Type B pancreatic cell (in vitro differentiated cells): ENCODE measurements at places on chromosomes 2 and 18. TPM values are rescaled to one million over a fixed set of nuclear protein-coding genes. Genes with fewer than 3 reads are reported as not detected.

Gene DGUOK
- 59.3 and 73.4 TPM in 2 replicates for total RNA-seq

Gene CRYBA2
- 77.3 and 179 TPM in 2 replicates for total RNA-seq

DNA sequence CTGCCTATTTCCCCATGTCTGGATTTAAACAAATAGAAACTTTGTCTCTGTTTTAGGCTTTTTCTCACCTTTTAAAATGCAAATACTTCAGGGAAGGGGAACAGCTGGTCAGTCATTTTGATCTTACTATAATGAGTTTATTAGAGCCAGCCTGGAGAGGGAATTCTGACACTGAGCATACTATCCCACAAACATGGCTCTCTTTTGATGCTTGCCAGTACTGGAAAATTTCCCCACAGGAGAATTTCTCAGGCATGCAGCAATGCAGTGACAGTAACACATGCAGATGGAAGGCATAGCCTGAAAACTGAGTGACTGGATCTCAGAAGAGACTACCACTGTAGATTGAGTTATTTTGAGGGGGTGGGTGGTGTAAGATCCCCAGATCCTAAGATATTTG lies 974.3 kb upstream of the CELF4 start:
- no peak for DNase-seq

DNA sequence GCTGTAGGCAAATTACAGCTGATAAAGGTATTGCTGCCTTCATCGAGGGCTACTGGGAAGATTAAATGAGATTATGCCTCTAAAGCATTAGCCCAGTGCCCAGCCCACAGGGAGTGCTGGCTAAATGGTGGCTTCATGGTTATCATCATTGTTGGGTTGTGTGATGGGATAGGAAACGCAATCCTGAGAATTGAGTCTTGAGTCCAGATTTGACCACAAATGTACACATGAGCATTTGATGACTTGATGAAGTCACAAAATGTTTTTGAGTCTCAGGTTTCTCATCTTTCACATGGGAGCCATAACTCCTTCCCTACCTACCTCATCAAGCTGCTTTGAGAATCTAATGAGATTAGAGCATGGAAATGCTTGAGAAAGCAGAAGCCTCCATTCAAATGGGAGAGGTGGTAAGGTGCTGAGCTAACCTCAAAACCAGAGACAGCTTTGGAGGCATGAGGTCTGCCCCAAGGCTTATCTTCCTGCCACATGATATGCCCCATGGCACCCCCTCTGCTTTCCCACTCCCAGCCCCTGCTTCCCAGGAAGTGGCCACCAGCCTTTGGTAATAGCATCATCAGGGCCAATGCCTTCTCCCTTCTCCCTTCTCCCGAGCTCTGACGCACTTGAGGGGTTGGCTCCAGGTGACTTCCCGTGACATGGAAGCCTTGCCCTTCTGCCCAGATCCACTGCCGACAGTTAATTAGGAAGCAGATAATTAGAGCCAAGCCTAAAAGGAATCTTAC lies 149.4 kb upstream of the EPAS1 start:
- DNase-seq, result no peak

- DNase-seq, result no peak
These were observed 185.9 kb upstream of the CCDC150 start for GRCh38 chr2:196453613-196454047.

DNA sequence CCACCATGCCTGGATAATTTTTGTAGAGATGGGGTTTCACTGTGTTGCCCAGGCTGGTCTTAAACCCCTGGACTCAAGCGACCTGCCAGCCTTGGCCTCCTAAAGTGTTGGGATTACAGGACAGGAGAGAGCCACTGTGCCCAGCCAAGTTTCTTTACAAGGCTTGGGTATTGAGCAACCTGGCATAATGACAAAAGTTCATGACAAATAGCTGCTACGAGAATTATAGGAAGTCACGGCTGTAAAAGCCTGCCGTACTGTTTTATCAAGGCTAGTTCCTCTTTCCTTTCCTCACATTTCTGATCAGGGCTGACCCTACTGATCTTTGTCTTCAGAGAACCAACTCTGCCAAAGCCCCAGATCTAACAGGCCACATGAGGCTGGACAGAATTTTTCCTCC lies 490.4 kb upstream of the SPRED2 start:
- no peak for DNase-seq

GRCh38 chr2:27796791-27797765 lies 25.6 kb downstream of the MRPL33 start:
- no peak for DNase-seq

DNA sequence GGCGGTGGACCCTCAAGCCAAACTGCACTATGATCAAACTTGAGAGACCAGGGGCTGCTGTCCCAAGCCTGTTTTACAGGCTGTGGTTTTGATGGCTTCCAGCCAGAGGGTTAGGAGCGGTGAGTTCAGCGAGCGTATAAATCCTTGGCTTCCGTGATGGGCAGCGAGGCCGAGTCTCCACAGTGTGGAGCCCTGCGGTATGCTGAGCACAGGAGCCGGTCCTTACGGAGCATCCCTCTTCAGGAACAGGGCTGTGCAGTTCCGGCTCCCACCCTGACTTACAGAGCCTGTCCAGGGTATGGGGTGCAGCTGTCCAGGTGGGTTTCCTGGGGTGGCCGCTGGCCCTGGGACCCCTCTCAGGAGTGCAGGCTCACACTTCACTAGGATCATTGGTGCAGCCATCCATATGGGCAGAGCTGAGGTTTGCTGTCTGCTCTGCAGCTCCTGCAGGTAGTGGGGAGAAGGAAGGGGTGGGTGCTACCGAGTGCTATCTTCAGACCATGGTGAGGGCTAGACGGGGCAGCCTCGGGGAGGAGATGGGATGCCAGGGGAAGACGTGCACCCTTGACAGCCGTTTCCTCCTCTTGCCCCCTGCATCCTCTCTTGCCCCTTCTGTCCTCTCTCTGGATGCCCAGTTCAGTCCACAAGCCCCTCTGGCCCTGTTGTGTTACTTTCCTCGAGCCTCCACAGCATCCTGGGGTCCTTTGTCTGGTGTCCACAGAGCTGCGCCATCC lies 104.3 kb downstream of the FAM210A start:
- no peak for DNase-seq

DNA sequence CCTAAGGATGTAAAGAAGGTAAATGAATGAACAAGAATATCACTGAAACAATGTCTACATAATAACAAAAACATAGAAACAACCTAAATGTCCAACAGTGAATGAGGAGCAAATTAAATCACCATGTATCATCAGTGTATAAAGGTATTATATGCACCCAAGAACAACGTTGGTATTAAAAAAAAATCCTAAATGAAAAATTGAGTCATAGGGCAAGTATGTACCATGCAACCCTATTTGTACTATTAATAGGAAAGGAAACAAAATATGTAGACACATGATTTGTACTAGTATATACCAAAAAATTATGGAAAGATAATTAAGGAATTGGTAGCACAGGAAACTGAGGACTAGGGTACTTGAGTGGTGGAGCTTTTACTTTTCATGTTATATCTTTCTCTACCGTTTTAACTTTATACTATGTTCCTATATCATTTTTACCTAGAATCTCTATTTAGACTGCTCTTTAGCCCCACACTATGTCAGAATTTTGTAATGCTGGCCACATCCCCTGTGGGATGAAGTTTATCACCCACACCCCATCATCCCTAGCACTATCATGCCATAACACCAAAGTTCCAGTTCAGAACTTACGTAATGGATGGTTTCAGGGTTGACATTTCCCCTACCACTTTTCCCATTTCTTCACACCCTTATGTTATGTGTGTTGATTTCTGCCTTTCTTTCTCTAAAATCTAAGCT lies 25.6 kb downstream of the IKZF2 start:
- no peak for DNase-seq

DNA sequence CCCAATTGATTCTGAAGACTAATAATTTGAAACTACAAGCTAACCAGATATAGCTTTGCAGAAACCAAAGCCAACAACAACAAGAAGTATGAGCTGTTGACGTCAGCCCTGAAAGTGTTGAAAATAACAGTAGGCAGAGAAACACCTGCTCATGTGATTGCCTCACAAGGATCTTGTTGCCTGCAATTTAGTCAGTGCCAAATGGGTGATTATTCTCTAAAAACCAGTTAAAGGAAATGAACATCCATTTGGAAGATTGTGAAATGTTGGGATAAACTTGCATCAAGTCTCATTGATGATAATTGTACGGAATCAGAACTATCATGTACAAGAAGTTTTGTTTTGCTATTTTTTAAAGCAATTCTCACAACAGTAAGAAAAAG lies 2.8 kb downstream of the CYTIP start:
- no peak for DNase-seq

GRCh38 chr2:16359961-16360360 lies 305.7 kb downstream of the CYRIA start:
- DNase-seq, result no peak

DNA sequence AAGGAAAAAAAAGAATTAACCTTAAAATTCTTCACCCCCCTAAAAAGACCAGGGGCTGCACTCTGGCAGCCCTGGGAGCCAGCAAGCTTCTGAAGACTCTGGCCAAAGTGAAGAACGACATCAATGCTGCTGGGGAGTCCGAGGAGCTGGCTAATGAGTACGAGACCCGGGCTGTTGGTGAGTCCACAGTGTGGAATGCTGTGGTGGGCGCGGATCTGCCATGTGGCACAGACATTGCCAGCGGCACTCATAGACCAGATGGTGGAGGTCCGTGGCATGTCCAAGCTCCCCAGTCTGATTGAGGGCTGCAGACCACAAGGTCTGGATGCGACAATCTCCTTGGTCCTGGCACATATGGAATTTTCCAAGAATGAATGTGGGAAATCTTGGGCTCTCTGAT lies 47.4 kb downstream of the TRPM8 start:
- no peak for DNase-seq

DNA sequence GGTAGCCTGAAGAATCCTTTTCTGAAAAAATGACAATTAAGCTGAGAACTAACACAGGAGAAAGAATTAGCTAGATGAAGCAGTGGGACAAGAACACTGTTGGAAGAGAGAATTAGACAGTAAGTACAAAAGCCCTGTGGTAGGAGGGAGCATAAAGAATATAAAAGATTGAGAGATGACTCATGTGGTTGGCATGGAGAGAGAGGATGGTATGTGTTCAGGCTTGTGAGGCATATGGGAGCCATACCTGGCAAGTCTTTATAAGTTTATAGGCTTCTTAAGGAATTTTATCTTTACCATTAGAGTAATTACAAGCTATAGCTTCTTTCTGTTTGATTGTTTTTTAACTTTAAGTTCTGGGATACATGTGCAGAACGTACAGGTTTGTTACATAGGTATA lies 325.0 kb downstream of the ARL6IP6 start:
- no peak for DNase-seq

DNA sequence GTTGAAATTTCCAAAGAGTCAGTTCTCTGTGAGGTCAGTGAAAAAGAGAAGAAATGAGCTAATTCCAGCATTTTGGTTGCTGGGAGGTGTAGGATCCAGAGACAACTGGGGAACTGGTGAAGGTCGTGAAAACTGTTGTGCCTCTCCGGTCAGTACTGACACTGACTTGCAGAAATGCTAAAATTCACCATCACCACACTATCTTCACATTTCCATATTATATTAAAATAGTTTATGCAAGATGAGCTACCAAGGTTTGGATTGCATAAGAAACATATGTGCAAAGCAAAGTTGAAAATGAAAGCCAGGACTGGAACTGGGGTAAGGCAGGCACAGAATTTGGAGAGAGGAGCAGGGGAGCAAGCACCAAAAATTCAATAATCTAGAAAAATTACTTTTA lies 21.8 kb downstream of the RIT2 start:
- DNase-seq, result no peak

- no peak for DNase-seq
These were observed 56.0 kb downstream of the LBH start for GRCh38 chr2:30287190-30287840.

DNA sequence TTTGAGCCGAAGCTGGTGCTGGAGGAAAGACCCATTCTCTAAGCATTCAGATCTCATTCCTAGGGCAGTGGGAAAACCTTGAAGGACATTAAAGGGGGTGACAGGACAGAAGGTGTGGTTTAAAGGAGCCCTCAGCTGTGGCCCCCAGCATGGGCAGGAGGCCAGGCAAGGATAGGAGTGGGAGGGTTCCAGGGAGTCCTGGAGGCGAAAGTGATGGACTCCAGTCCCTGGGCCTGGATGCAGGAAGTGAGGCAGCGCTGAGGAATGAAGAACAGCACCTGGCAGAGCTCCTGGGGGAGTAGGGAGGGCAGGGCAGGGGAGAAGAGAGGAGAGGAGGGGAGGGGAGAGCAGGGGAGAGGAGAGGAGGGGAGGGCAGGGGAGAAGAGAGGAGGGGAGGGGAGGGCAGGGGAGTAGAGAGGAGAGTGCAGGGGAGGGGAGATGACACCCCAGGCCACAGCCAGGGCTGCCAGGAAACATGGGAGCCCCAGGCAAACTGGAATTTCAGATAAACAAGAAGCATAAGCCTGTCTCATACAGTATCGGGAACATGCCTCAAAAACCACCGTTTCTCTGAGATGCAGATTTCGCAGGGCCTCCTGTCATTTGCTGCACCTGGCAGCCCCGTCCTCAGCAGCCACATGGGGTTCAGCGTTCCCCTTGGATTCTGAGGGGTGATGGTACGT lies 5.7 kb downstream of the RAMP1 start:
- no peak for DNase-seq

GRCh38 chr2:135844301-135844895 lies 7.4 kb upstream of the LCT start:
- no peak for DNase-seq

DNA sequence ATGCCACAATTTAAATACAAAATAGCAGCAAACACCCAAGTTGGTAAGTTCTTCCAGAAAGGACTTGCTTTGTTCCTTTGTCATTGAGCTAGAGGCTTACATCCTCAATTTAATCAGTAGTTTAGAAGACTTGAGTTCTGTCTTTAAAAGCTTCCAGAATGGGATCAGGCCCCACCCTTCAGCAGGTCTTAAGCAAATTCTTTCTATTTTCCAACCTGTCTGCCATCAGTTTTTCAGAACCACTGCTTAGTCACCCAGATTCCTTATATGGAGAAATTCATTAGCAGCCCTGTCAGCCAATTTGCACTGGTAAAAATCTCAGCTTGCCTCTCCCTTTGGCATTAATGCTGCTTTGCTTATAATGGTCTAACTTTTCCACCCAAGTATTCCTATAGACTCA lies 263.6 kb upstream of the HNMT start:
- DNase-seq, result no peak

DNA sequence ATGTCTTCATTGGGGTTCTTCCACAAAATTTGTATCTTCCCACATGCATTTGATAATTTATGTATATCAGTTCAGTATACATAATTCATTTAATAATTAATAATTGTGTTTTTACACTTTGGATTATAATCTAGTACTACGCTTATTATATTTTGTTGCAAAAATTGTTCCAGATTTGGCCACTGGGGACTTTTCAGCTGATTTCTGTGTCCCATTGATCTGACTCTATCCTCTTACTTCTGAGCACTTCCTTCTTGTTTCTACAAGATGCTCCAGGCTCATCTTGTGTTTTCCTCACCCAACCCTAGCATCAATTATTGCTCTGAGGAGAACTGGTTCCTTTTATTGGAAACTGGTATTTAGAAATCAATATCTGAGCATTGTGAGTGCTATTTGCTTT lies 215.3 kb upstream of the CDH19 start:
- DNase-seq, result no peak

DNA sequence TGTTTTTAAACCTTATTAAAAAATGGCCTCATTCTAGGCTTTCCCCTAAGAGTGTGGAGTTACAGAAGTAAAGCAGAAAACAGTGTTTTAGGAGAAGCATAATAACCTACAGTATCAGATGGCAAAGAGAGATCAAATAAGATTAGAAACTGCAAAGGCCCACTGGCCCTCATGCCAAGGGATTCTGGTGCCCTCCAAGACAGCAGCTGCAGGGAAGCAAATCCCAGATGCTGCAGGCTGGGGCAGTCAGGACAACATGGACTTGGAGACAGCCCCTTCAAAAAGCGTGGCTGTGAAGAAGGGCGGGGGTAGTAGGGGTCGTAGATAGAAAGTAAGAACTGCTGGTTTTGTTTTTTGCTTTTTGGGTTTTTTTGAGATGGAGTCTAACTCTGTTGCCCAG lies 28.3 kb upstream of the EPG5 start:
- no peak for DNase-seq
